Epithelial cell of proximal tubule (primary cell): ENCODE measurements at places on chromosomes 7 and 10. TPM values are rescaled to one million over a fixed set of nuclear protein-coding genes. Genes with fewer than 3 reads are reported as not detected.

DNA sequence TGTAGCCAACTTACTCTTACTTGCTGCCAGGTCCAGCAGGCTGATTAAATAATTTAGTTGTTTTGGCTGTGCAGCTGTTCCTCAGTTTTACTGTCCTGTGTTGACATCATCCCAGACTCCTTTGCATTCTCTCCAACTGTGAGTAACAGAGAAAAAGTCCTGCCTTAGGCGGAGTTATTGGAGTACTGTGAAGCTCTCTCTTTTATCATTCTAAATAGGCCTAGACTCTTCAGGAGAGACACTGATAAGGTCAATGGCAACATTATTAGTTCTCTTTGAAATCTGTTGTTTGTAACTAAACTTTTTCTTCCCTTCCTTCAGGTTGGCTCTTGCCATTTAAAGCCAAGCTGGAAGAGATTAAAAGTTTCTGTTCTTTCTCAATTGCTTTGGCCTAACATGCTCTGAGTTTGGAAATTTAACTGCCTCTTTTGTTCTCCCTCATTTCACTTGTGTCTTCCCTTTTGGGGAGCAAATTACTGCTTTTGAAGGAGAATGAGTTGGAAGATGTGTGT, 215.7 kb upstream of the CSTF2T start:
- no peak for DNase-seq

- no peak for DNase-seq
Measured at GRCh38 chr7:82521906-82522445, 78.4 kb upstream of the CACNA2D1 start.

DNA sequence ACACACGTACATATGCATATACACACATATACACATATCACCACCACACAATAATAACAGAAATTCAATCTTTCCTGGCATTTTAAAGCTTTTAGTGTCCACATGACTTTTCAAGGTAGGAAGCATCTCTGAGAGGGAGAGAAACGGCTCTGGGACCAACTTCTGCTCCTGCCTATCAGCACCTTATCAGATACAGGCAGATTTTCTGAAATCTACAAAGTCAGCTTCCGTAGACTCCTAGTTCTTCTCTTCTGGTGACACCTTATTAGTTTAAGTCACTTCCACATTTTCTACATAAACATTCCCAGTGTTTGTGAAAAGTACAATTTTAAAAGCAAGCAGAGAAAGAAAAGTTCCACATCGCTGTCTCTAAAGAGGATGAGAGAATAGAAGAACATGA, 74.5 kb downstream of the ZNF22 start:
- DNase-seq = no peak

DNA sequence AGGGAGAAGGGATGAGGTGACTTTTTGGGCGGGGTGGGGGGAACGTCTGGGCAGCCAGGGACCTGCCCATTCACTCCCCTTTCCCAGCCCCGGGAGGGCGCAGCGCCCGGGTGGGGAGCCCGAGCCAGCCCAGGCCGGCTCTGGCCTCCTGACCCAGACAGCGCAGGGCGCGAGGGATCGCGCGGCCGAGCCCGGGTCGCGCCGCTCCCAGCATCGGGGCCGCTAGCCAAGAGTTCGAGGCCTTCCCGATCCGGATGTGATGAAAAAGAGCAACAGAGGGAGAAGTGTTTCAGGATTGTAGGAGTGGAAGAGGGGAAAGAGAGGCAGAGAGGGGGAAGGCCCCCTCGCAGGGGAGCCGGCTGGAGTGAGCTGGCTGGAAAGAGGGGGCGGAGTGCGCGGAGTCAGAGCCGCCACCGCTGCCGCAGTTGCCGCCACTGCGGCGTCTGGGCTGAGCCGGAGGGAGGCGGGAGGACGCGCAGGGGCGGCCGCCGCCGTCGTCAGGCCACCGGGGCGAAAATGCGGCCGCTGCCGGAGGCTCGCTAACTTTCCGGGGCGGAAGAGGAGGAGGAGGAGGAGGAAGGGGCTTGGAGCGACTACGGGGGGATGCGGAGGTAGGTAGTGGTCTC, at the start of gene MDFIC:
Gene MDFIC (plus strand): TSS at position 69 of the 626 bp plus-strand sequence. CDS start 940 bp downstream, outside the sequence.
- no peak for DNase-seq

DNA sequence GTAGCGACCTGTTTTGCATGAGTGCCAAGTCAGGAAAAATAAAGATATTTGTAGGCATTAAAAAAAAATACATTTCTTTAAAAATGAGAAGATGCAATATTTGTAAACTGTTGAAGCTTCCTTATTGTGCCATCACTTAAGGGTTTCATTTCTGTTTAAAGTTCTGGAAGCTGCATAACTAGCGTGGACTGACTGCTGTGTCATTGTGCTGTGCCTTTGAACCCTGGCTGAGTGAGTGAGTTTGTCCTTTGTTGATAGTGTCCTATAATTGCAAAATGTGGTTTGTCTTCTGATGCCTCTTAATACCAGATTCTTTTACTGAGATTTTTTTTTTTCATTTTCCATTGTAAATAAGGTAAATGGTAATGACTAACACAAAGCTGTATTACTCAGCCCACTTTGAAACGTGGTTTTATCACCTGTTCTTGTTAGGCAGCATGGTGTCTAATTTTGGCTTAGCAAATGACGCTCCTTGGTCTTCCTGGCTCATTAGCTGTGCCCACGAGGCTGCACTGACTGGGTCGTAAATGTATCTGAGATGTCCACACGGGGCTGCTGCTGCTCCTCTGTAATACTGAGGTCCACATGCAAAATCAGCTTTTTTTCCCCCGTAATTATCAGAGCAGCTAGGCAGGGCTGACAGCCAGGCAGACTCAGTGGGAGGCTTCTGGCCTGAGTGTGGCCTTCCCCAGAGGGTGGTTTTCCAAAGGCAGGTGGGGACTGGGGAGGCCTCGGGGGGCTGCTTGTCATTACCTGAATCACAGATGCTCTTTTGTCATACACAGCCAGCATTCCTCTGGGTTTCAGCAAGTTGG, 14.8 kb downstream of the ZSCAN25 start:
- DNase-seq = no peak

DNA sequence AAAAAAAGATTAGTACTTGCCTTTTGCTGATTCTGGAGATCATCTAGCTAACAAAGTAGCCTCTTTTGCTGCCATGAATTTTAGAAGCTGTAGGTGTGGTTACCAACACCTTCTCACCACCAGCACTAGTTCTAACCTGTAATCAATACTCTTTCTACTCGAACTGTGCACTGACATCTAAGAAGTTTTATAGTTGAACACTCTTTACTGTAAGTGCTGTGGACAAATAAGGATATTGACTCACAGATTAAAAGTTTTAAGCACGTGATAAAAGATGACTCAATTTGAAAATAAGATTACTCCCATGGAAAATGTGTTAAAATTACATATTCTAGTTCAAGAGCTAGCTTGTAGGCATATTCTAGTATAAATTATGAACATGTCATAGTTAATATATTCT, 89.9 kb downstream of the REEP3 start:
- DNase-seq = no peak

DNA sequence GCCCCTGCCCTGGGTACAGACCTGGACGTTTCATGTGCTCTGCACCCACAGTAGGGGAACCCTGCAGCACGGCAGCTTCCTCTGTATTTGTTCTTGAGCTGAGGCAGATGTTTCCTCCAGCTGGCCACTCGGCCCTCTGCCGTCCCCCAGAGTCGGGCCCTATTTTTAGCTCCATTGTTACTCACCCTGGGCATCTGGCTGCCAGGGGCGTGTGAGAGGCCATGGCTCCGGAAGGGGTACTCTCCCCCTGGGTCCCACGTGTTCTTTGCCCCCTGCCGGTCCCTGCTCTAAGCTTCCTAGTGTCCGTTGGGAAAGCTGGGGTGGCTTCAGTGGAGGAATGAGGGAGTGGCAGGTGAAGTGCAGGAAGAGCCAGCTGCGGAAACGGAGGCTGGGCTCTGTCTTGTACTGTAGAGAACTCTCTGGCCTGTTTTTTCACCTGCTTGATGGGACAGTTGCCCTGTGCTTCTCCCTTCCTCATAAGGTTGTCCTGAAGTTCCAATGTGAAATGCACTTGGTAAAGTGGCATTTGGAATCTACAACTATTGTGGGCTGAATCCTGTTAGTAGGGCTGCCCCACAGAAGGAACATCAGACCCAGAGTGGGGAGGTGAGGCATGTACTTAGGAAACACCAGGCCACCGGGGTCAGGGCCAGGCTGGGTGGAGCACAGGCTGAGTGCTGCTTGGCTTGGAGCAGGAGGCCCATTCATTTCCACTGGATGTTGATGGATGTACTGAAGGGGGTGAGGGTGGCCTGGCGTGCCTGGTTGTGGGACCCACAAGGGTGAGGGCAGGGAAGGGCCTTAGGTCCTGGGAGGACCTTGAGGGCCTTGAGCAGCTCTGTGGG, 30.6 kb downstream of the PALD1 start:
- DNase-seq = no peak

- no peak for DNase-seq
Measured at GRCh38 chr7:5596046-5596895, 172.6 kb upstream of the TNRC18 start.

C10orf143 gene
- 0.22 and 4.7 TPM in 2 replicates for total RNA-seq

ZNF783 gene
- total RNA-seq = 4.8 and 5.4 TPM in 2 replicates

CNNM1 gene
- total RNA-seq = 0.22 and 0.63 TPM in 2 replicates

DNA sequence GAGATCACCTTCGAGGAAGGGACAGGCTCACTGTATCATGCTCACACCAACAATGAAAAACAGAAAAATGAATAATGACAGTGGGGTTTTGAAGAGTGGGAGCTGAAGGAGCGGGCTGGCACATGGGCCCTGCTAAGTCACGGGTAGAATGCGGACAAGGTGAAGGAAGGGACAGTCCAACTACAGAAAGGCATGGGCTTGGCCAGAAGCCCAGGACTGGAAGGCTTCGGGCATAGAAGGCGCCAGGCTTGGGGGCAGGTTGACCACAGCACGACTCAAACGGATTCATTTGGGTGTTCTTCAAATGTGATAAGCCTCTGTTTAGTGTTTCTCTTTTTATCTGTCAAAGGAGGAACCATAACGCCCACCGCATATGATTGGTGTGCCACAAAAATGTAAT, 509.5 kb downstream of the CCSER2 start:
- no peak for DNase-seq

DNA sequence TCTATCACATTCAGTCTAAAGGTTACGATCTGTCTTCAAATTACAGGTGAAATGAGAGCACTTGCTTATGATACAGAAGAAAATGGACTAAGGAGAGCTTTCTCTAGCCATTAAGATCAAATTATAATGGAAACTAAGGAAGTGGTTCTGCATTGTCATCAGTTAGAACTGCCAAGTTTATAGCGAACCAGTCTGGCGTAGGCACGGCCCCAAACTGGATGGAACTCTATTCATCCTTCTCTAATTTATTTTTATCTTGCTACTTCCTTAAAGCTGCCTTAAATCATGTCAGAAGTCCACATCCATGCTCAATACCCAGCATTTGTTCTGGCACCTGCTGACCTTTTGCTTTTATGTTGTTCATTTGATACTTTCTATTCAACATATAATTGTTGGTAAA, 63.7 kb upstream of the APBB1IP start:
- no peak for DNase-seq

- peak; percentile 7 for DNase-seq
Measured at GRCh38 chr10:59648711-59649201, 60.9 kb downstream of the SLC16A9 start.

GRCh38 chr7:26777385-26777784, 87.0 kb downstream of the SKAP2 start:
- no peak for DNase-seq
